Mesothelial cell of epicardium (in vitro differentiated cells): ENCODE measurements at places on chromosomes 13 and 19.

DNA sequence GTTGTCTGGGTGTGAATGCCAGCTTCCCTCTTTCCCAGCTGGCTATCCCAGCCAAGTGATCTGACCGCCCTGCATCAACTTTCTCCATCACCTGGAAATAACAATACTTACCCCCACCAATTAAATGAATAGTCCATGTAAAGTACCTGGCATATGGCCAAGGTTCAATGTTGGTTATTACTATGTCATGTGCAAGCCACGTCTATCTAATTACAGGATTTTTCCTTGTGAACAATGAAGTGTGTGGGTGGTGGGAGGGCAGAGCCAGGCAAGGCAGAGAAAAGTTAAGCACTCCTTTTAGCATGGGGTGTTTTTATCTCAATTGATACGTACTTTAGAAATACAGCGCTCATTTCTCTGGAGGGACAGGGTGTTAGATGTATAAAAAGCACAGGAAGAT lies 121.1 kb downstream of the NHLRC3 start:
- no peaks in the 10 kb centered on the region for H3K36me3 ChIP-seq
- no peak overlapping the region for H3K4me3 ChIP-seq
- H3K27me3 ChIP-seq = peaks cover 37% of the 10 kb centered on the region
- no peak for DNase-seq
- no peak overlapping the region for H3K27ac ChIP-seq
- peaks cover 2% of the 10 kb centered on the region for H3K4me1 ChIP-seq

GRCh38 chr13:93715866-93716265 lies 489.3 kb downstream of the GPC6 start:
- no peaks in the 10 kb centered on the region for H3K27me3 ChIP-seq
- H3K4me3 ChIP-seq = no peak overlapping the region
- H3K4me1 ChIP-seq = no peaks in the 10 kb centered on the region
- no peak for DNase-seq

DNA sequence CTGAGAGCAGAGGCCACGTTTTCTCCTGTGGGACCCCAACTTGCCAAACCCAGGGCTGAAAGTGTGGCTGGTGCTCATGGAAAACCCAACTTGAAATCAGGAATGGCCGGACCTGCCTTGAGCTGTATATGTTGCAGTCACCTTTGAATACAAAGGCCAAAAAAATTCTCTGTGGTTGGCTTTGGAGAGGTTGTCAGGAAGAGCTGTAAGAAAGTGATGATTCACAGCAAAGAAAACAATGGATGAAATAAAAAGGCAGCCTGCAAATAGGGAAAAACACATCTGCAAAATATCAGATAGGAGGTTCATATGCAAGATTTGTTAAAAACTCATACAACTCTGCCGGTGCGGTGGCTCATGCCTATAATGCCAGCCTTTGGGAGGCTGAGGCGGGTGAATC lies 715.8 kb downstream of the UQCRFS1 start:
- no peaks in the 10 kb centered on the region for H3K27me3 ChIP-seq
- no peak overlapping the region for H3K27ac ChIP-seq
- no peaks in the 10 kb centered on the region for H3K36me3 ChIP-seq
- H3K4me1 ChIP-seq = no peaks in the 10 kb centered on the region
- H3K4me3 ChIP-seq = no peak overlapping the region

DNA sequence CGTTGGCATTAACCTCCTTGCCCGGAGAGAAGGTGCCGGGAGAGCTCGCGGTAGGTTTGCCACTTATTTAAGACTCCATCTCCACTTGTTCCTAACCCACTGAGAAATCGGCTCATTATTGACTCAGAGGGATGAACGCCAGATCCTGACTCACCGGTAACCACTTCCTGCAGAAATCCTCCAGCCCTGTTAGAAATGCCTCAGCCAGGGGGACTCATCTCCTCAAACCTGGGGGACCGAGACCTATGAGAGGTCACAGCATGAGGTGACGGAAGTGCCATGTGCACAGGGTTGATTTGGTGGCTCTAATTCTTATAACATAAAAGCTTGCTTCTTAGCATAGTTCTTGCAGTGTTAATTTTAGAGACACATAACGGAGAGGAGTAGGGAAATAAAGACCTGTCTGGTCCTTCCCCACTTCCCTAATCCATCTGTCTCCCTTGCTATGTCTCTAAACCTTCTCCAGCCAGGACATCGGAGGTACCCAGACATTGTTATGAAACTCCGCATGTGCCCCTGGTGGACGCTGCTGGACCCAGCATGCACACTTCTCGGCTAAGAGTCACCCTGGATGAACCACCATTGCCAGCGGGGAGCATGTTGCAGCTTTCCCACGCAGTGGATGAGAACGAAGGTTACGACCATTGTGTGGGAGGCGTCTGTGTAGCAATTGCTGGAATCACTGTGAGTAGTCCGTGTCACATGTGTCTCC lies 158.9 kb downstream of the EFNB2 start:
- no peaks in the 10 kb centered on the region for H3K27me3 ChIP-seq
- no peak overlapping the region for H3K4me3 ChIP-seq
- DNase-seq = no peak
- no peak overlapping the region for H3K27ac ChIP-seq
- H3K36me3 ChIP-seq = no peaks in the 10 kb centered on the region

- no peaks in the 10 kb centered on the region for H3K27me3 ChIP-seq
- H3K27ac ChIP-seq = no peak overlapping the region
- H3K36me3 ChIP-seq = no peaks in the 10 kb centered on the region
- H3K4me1 ChIP-seq = peaks cover 50% of the 10 kb centered on the region
Measured at GRCh38 chr13:39407786-39408185, 195.2 kb downstream of the LHFPL6 start.

GRCh38 chr19:38726761-38727301 lies 17.4 kb downstream of the CAPN12 start:
- H3K4me3 ChIP-seq = no peak overlapping the region
- no peak for DNase-seq
- no peaks in the 10 kb centered on the region for H3K27me3 ChIP-seq

- peak within 1 kb of the TSS; percentile 90 for H3K27ac ChIP-seq
- no peaks in the 10 kb centered on the region for H3K36me3 ChIP-seq
- no peaks in the 10 kb centered on the region for H3K27me3 ChIP-seq
- DNase-seq = no peak
Measured at GRCh38 chr19:1248139-1248785, at the start of gene MIDN. TSS of gene MIDN (plus strand) at chr19:1248583. CDS start at chr19:1250297, 1,714 bp downstream.

DNA sequence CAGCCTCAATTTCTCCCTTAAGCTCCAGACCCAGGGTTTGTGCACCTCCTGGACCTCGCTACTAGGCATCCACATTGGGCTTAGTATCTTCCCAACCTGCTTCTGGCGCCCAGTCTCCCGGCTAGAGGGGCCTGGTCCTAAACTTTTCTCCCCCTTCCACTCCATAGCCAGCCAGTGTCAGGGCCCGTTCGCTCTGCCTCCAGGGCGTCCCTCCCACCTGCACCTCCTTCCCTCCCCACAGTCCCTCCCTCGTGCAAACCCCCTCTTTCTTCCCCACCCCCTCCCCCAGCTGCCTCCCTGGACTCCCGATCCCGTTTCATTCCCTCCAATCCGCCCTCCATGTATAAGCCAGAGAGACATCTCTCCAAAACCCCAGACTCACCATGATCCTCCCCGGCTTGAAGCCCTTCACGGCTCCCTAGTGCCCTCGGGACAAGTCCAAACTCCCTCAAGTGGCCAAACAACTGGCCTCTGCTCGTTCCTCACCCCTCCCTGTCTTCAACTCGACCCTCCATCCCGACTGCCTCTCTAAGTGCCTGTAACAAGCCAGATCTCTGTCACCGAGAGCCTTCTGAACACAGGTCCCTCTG lies 997 bp upstream of the SAMD4B start:
- peaks cover 39% of the 10 kb centered on the region for H3K4me1 ChIP-seq
- DNase-seq = no peak
- no peaks in the 10 kb centered on the region for H3K27me3 ChIP-seq
- H3K36me3 ChIP-seq = peaks cover 3% of the 10 kb centered on the region
- H3K27ac ChIP-seq = peak overlapping the region; percentile 93

GRCh38 chr19:54673222-54673621 lies 10.4 kb downstream of the LILRB4 start:
- no peak overlapping the region for H3K27ac ChIP-seq
- peaks cover 2% of the 10 kb centered on the region for H3K36me3 ChIP-seq
- no peak for DNase-seq
- H3K4me3 ChIP-seq = no peak overlapping the region
- no peaks in the 10 kb centered on the region for H3K4me1 ChIP-seq

- H3K4me3 ChIP-seq = no peak overlapping the region
- H3K4me1 ChIP-seq = peaks cover 12% of the 10 kb centered on the region
- H3K27ac ChIP-seq = no peak overlapping the region
- H3K27me3 ChIP-seq = no peaks in the 10 kb centered on the region
- DNase-seq = no peak
Measured at GRCh38 chr13:67155898-67156722, 74.0 kb downstream of the PCDH9 start.

DNA sequence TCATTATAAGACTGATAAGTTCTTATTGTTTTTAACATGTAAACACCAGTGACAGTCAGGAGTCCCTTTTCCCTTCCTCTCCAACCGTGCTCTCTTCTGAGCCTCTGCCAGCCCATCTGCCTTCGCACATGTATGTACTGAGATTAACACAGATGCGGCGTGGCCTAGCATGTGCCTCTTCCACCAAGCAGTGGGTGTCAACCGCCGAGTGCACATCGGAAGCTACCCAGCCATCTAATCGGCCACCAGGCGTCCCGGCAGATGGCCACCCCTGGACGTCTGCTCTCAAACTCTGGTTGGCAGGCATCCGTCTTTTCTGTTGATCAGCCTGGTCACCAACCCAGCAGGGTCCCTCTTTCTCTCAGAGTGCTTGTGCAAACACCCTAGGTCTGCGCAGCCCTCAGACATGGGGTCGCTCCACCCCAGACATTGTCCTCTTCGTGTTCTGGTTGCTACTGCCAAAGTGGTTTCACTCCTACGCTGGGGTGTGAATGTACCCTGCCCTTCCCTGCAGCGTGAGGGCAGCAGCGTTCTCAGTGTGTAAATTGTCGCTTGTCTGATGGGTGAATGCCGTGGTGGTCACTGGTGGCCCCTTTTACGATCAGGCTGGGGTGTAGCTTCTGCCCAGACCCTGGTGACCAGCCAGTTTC lies 57.7 kb upstream of the LDLR start:
- no peak overlapping the region for H3K4me3 ChIP-seq
- peaks cover 33% of the 10 kb centered on the region for H3K36me3 ChIP-seq
- DNase-seq = no peak

GRCh38 chr13:94667190-94667589 lies 45.2 kb downstream of the SOX21 start:
- H3K27ac ChIP-seq = no peak overlapping the region
- no peak overlapping the region for H3K4me3 ChIP-seq
- peaks cover 56% of the 10 kb centered on the region for H3K27me3 ChIP-seq
- peaks cover 10% of the 10 kb centered on the region for H3K4me1 ChIP-seq
- no peaks in the 10 kb centered on the region for H3K36me3 ChIP-seq
- no peak for DNase-seq

DNA sequence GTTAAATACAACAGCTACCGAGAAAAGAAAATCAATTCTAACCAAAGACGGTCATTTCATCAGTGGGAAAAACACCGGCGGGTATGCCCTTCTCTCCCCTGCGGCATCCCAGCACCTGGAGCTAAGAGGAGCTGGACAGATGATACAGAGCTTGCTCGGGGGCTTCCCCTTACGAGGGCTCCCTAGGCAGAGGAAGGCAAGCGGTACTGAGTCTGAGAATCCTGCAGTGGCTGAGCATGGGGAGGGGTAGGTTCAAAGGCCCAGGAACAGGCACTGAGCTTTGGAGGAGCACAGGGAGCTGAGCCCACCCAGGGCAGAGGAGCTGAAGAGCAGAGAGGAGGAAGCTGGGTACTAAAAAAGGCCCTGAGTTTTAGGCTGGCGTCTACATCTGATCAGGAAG lies 12.7 kb downstream of the STK24 start:
- DNase-seq = no peak
- peak overlapping the region; percentile 76 for H3K27ac ChIP-seq
- no peaks in the 10 kb centered on the region for H3K27me3 ChIP-seq
- peaks cover 48% of the 10 kb centered on the region for H3K4me1 ChIP-seq
- H3K4me3 ChIP-seq = no peak overlapping the region

DNA sequence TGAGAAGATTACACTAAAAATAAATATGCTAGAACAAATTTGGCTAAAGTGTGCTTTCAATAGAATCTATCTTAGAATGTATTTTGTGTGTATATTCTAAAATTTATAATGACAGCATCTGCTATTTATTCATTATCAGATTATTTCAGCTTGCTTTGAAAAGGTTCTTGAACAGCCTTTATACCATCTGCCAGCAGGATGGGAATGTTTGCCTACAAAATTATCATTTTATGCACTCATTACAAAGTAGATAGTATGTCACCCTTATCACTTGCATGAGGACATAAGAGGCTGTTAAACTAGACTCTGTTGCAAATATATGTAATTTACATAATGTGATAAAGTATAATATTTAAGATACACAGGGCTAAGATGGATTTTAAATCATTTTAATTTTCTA lies 1286.9 kb upstream of the PCDH20 start:
- no peaks in the 10 kb centered on the region for H3K36me3 ChIP-seq
- DNase-seq = no peak
- no peak overlapping the region for H3K4me3 ChIP-seq
- no peaks in the 10 kb centered on the region for H3K27me3 ChIP-seq
- H3K27ac ChIP-seq = no peak overlapping the region

GRCh38 chr13:98875146-98875729 lies 102.6 kb downstream of the DOCK9 start:
- peaks cover 13% of the 10 kb centered on the region for H3K4me1 ChIP-seq
- no peak overlapping the region for H3K4me3 ChIP-seq
- no peak for DNase-seq
- no peaks in the 10 kb centered on the region for H3K27me3 ChIP-seq
- H3K36me3 ChIP-seq = peaks cover 26% of the 10 kb centered on the region
- H3K27ac ChIP-seq = no peak overlapping the region

DNA sequence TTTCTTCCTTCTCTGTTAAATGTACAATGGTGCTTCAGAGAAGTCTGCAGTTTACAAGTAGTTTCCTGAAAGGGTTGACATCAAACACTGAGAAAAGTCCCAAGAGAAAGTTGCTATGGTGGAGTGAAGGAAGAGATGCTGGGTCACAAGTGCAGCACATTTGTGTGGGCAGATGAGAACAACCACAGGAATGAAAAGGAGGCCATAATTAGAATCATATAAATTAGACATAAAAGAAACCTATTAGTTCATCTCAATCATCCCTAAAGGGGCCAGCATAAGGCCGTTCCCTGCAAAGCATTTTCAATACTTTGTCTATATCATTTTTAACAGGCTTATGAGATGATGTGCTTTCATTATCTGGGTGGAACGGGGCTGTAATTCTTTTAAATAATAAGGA lies 359.2 kb downstream of the IRS2 start:
- H3K4me3 ChIP-seq = no peak overlapping the region
- no peak for DNase-seq
- H3K4me1 ChIP-seq = peaks cover 4% of the 10 kb centered on the region
- no peaks in the 10 kb centered on the region for H3K27me3 ChIP-seq
- no peak overlapping the region for H3K27ac ChIP-seq

GRCh38 chr19:31516756-31517155 lies 167.5 kb upstream of the TSHZ3 start:
- H3K27me3 ChIP-seq = no peaks in the 10 kb centered on the region
- peak overlapping the region; percentile 83 for H3K27ac ChIP-seq
- peak; percentile 31 for DNase-seq
- no peak overlapping the region for H3K4me3 ChIP-seq
